Ascending aorta (tissue), 2 donors: ENCODE measurements at places on chromosomes 3 and 15.

- DNase-seq: peak; percentile 41
Observed at GRCh38 chr3:51710631-51711351, 3.9 kb downstream of the GRM2 start.

DNA sequence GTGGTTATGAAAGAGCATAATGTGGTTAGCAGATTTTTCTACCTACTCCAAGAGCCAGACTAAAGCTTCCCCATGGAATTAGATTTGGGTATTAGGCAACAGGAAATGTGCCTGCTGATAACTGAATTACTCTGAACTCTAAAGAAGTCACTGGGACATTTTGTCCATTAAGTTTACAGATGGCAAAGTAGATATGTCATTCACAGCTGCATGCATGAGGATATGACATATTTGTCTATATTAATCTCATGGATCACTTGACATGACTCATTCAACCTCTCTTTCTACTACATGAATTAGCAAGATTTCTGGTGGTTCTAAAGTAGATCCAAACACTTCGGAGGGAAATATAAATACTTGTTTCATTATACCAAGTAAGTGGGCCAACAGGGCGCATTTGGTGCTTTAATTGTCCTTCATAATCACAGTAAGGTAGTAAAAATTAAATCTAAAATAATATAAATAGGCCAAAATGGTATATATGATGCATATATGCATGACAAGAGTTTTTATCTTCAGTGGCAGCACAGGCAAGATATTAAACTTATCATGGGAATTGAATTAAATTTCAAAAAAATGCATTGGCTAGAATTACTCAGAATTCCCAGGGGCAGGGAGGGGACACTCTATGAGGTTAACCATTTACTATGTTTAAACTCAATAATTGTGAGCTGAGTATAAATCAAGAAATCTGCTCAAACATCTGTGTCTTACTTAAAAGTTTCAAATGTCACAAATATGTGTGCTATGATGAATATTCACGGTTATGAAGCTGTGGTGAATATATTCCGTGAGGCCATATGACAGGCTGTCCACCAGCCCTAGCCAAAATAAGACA, 365.3 kb upstream of the KCNMB2 start:
- no peak for DNase-seq

DNA sequence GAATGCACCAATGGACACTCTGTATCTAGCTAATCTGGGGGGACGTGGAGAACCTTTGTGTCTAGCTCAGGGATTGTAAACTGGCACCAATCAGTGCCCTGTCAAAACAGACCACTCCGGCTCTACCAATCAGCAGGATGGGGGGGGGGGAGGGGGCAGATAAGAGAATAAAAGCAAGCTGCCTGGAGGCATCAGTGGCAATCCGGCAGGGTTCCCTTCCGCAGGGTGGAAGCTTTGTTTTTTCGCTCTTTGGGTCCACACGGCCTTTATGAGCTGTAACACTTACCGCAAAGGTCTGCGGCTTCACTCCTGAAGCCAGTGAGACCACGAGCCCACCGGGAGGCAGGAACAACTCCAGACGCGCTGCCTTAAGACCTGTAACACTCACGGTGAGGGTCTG, 827.1 kb downstream of the PLOD2 start:
- DNase-seq: no peak

DNA sequence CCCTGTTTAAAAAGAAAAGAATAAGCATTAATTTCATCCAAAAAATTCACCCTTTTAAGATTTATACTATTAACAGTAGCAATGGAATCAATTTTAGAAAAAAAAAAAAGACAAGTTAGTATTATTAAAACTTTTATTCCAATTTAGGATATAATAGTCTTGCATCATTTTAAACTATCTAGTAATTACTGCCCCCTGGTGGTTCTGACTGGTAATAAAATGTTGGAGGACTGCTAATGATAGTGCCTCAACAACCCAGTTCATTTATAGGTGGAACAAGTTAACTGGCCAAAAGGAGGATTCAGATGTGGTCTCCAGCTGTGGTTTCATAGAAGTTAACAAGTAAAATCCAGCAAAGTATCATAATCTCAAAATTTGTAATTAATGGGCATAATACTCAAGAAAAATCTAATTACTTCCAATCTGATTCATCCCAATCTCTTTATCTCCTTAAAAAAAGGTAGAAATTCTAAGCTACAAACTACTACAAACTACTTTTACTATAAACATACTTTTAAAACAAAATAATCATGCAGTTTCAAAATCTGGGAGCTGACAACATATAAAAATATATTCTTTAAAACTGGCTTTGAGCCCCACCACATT, 30.7 kb upstream of the WDR49 start:
- DNase-seq: no peak

DNA sequence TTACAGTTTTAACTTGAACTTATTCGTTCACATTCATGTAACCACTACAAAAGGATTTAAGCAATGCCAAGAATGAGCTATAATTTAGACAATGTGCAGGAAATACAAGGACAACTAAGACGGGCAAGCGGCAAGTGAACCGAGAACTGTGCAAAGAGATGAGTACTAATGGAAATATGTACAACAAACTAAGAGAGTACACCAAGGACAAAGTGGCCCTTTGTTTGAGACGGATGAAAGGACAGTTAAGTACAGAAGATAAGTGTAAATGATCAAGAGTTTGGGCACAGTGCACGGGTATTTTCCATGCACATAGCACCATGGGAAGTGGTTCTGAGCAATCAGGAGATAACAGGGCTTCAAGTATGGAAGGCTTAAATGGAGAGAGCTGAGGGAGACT, 281.7 kb downstream of the ROBO2 start:
- no peak for DNase-seq

GRCh38 chr3:184176377-184177330, 2.0 kb downstream of the AP2M1 start:
- peak; percentile 35 for DNase-seq

DNA sequence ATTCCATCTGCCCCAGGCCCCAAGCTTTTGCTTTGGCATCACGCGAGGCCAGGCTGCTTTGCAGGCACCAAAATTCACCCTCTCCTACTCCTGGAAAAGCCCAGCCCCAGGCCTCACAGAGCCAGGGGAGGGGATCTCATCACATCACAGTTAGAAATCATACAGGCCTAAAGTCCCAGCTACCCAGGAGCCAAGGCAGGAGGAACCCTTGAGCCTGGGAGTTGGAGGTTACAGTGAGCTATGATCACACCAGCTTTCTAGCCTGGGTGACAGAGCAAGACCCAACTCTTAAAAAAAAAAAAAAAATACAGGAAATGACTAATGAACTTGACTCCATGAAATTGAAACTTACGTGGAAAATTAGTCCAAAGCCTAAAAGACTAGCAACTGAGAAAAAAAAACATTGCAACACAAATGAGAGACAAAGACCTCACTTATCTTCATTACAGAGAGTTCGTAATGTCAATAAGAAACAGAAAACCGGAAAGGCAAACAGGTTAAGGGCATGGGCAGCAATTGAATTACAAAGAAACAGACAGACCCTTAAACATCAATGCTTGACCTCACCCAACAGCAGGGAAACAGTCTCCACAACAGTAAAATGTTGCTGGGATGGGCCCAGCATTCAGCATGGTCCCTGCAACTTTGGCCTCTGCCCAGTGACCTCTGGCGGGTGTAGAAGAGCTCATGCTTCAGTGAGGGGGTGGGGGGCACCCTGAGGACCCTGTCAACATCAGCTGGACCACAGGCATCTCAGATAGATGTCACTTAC, 151.5 kb downstream of the LRRK1 start:
- no peak for DNase-seq

DNA sequence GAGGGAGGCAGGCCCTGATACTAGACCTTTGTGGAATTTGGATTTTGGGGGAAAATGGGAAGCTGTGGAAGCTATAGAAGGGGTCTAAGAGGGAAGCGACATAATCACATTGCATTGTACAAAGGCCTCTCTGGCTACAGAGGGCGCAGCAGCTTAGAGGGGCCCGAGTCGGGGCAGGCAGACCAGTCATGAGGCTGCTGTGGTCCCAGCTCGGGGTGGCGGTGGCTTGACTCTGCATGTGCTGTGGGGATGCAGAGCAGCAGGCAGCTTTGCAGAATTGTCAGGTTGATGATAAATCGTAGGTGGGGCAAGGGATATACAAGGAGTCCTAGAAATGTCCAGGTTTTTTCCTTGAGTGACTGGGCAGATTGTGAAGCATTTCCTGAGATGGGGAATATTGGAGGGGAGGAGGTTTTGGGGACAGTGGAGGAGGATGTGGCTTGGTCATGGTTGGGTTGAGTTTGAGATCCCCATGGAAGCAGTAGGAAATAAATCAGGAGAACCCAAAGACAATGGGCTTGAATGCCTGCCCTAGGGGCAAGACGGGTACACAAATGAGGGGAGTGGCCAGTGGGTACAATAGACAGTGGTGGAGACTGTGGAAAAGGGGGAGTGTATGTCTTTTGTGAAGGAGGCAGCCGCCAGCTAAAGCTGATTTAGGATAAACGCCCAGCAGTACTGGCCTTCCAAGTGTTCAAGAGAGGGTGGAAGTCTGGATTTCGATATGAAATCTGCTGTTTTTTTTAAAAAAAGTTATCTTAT, 94.1 kb downstream of the HMG20A start:
- DNase-seq: no peak

DNA sequence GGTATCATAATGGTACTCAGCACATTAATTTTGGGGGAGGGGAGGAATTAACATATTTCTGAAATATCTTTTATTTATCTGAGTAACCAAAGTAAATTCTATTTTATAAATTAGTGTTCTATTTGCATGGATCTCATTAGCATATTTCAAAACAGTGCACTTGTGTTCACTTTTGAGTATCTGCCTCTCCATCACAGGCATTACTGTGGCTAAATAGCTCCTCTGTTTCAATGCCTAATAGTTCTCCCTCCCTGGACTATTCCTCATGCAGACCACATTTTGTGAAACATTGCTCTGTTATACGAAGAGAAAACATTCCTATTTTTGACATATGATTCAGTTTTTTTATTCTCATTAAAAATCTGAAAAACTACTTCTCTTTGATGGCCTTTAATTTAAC, 1127.8 kb downstream of the TUSC7 start:
- DNase-seq: no peak

DNA sequence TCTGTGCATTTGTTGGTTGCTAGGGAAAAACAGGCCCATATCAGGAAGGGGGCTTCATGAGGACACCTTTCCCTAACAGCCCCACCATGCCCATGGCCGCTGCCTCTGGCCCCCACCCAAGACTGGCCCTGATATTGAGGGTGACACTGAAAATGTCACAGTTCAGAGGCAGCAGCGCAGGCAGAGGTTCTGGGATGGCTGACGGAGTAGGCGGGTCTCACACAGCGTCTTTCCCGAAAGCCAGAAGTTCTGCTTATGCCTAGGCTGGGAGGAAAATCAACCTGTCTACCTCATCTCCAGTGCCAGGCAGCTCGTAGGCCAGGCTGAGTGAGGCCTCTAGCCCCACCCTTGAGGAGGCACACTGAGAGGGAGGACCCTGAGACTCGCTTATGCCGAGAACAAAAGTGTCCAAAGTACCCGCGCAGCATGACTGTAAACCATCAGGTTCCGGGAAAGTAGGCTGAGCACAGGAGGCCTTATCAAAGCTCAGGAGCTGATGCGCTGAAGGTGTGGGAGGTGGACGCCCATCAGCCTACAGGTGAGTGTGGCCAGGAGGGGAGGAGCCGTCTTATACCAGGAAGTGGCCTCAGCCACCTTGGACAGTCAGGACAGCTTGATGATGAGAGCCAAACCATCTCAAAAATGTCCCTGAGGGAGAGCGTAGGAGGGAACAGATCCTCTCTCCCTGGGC, 27.5 kb downstream of the GRAMD2A start:
- DNase-seq: no peak

GRCh38 chr15:36691579-36692357, 112.3 kb downstream of the CDIN1 start:
- DNase-seq: no peak

- no peak for DNase-seq
Observed at GRCh38 chr3:52005571-52005986, 9.9 kb upstream of the RPL29 start.

DNA sequence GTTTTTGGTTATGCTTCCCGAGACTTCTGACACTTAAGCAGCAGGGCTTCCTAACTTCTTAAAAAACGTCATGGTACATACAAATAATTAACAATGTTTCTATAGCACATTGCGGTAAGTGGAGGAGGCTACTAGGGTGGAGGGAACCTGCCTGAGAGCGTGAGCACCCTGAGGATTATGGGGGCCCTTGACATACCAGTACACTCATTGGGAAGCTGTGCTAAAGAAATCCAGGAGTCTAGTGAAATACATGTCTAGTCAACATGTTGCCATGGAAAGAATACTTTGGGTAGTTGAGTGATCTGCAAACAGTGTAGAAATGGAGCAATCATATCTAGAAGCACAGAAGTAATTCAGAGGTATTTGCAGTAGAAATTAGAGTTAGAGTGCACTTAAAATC, 39.2 kb upstream of the MAPKBP1 start:
- no peak for DNase-seq

GRCh38 chr3:179608931-179609720, 4.5 kb downstream of the NDUFB5 start:
- DNase-seq: no peak

- DNase-seq: no peak
Observed at GRCh38 chr15:52804526-52805081, 14.5 kb upstream of the ONECUT1 start.

- DNase-seq: no peak
Observed at GRCh38 chr3:8909160-8909559, 54.1 kb downstream of the RAD18 start.

DNA sequence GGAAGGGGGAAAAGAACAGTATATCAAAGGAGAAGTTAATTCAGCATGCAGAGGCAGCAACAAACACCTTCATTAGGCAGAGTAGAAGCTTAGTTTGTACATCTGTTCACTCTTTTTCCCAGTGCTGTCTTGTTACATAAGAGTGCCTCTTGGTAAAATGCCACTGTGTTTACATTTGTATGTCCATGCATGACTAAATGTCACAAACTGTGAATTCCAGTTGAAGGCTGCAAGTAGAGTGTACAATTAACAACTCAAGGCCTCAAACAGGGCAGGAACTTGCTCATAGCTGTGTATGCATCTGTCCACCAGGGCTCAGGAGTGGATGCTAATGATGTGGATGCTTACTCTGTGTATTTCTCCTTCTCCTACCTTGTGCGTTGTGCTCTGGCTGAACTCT, 214.2 kb upstream of the TPM1 start:
- DNase-seq: no peak

GRCh38 chr3:100029689-100030088, 84.6 kb downstream of the FILIP1L start:
- DNase-seq: no peak

DNA sequence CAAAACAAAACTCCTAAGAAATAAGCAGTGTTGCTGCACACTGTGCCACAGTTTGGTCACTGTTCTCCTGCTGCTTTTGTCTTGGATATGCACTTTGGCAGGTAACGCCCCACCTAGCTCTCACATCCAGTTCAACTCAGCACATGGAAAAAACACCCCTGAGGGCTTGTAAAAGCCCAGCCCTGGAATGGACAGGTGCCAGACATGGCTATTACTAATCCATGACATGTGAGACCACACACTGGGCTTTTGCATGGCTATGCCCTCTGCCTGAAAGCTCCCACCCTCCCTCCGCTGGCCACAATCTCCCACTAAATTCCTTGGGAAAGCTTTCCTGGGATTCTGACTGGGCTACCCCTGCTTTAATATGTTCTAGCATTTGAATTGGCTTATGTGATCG, 24.7 kb upstream of the ZBED2 start:
- DNase-seq: no peak

GRCh38 chr3:141407047-141407446, 38.7 kb downstream of the ZBTB38 start:
- peak; percentile 77 for DNase-seq
